ENCODE measurements at places on chromosomes 5 and 9. TPM values are rescaled to one million over a fixed set of nuclear protein-coding genes. Genes with fewer than 3 reads are reported as not detected.

- no peaks in the 10 kb centered on the region for H3K4me1 ChIP-seq
- no peaks in the 10 kb centered on the region for H3K27me3 ChIP-seq
- H3K27ac ChIP-seq = no peak overlapping the region
- no peaks in the 10 kb centered on the region for H3K36me3 ChIP-seq
- H3K4me3 ChIP-seq = no peak overlapping the region
Measured at GRCh38 chr5:57595523-57595991, 112.9 kb upstream of the ACTBL2 start.

- H3K27me3 ChIP-seq = no peaks in the 10 kb centered on the region
- DNase-seq = no peak
- H3K27ac ChIP-seq = no peak overlapping the region
- H3K4me3 ChIP-seq = no peak overlapping the region
- 0 out of 2 replicates have a peak, but pooled peaks cover 6% of the 10 kb centered on the region for H3K36me3 ChIP-seq
Measured at GRCh38 chr5:32055891-32056866, 117.9 kb downstream of the GOLPH3 start.

DNA sequence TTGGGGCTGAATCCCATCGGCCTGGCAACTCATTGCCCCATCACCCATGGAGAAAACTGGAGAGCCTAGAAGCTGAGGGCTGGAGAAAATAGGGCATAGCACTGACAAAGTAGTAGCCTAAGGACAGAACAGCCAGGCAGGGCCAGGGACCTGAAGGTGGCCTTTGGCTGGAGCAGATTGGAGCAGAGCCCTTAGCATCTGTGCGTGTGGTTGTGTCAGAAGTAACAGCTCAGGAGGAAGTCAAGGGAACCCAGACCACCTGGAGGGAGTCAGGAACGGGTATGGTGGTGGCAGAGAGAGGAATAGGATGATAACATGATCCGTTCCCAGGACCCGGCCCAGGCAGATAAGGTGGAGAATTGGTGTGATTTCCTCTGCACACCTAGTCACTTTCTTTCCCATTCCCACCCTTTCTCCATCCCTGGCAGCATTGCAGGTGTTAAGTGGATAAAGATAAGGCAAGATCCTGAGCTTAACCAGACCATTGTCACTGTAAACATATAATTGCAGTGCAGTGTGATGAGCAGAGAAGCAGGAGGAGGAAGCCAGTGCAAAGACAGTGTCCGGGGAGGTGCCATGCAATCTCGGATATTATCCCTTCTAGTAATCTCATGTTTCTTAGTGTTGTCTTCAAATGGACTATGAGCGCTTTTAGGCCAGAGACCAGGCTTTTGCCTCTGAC lies 67.0 kb downstream of the NDFIP1 start:
- H3K4me1 ChIP-seq = peaks cover 8% of the 10 kb centered on the region
- DNase-seq = no peak
- H3K27me3 ChIP-seq = no peaks in the 10 kb centered on the region
- H3K4me3 ChIP-seq = no peak overlapping the region

DNA sequence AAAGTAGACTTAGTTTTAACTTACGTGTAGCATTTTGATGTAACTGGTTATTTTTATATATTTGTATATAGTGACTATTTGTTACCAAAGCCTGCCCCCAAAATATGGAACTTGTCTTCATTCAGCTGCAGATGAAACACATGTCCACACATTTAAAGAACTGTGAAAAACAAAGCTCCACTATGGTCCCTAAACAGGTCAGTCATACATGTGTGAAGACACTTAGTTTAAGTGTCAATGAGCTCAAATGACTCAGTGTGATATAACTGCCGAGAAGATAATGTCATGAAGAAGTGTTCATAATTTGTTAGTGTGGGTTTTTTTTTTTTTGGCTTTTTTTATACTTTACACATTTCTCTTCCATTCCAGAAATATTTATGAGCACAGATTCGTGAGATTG lies 28.2 kb downstream of the HAVCR1 start:
- H3K4me1 ChIP-seq = no peaks in the 10 kb centered on the region
- no peaks in the 10 kb centered on the region for H3K36me3 ChIP-seq
- H3K27me3 ChIP-seq = no peaks in the 10 kb centered on the region
- no peak overlapping the region for H3K27ac ChIP-seq

- no peak overlapping the region for H3K4me3 ChIP-seq
- DNase-seq = no peak
- H3K4me1 ChIP-seq = no peaks in the 10 kb centered on the region
- no peaks in the 10 kb centered on the region for H3K36me3 ChIP-seq
Measured at GRCh38 chr5:15366676-15367391, 133.1 kb upstream of the FBXL7 start.

Gene CAVIN4
- 6.0 TPM for total RNA-seq

Gene F2RL2
- total RNA-seq = not detected

Gene SLC36A2
- not detected for total RNA-seq
